ENCODE measurements at places on chromosomes 6 and 20.

GRCh38 chr6:154370545-154370944, 13.9 kb upstream of the IPCEF1 start:
- no peak for DNase-seq

- no peak for DNase-seq
Observed at GRCh38 chr6:133609415-133610226, 279.3 kb upstream of the TCF21 start.

DNA sequence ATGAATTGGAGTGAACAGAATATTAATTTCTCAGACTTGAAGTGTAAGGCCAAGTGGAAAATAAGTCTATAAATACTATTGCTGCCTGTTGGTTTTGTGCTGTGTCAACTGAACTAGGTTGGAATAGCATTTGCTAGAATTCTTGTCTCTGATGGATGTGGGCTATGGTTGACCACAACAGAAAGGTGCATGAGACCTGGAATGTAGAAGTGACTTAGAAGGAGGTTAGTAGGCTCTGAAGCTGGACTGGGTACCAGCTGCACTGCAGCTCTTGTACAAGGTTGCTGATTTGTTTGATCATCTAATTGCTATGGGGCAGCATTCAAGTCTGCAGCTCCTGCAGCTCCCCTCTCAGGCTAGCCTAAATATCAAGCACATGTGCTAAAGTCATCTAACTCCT, 479.0 kb upstream of the NRSN1 start:
- no peak for DNase-seq

GRCh38 chr20:1392443-1392692, 486 bp downstream of the FKBP1A start:
- DNase-seq: no peak

DNA sequence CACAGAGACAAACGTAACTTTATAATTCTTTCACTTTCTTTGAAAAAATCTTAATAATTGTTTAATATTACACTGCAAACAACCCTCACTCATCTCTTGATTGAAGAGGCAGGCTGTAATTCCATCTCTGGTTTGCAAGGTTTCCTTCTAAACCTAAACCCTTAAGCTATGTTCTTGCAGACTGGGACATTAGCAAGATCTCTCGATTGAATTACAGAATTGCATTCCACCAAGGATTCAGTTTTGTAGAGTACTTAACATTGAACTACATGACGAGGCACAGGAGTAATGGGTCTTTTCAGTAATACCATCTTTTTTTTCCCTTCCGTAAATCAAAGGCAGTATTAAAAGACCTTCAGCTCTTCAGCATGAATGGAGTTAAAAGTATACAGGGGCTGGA, 111.6 kb upstream of the EEF1E1 start:
- no peak for DNase-seq

DNA sequence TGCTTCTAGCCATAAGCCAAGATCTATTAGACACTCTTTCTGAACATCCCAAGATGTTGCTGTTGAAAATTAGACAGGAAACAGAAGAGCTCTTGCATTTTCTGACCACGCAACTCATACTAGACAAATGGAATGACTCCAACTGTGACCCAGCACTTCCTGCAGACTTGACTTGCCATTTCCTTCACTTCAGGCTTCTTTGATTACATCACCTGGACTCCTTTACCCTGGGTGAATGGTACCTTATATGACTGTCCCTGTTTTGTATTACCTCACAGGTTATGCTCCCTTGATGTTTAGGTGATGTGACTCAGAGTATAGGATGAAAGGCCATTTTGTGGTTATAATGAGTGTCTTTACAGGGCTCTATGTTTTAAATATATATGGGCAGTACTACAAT, 236.1 kb downstream of the BMP2 start:
- DNase-seq: no peak

DNA sequence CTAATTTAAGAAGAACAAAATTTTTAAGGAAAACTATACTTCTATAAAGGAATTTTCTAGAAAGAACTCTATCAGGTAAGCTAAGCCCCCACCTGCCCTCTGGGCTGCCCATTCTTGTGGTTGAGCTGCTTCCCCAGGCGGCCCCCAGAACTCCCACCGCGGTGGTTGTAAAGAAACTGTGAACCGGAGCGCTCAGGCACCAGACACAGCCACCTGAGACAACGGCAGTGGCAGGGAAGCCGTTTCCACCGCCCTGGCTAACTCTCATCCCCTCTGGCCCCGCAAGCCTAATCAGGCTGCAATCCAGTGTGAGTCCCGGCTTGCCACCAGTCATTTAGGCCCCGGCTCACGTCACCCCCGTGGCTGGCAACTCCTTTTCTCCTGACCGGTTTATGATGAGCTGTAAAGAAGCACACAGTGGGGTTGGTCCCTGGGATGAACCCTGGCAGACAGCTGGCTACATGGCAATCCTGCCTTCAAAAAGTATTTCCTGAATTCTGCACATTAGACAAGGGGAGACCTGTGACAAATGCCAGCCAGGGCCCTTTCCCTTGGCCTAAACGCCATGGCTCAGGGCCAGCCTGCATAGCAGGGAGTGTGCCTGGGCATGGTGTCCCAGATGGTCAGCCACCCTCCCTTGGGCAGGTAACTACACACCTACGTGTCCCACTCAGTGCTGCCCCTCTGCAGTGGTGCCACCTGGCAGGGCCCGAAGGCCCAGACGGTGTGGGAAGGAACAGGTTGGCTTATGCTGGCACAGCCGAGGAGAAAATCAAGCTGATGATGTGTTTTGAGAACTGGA, 63.8 kb upstream of the GPR31 start:
- no peak for DNase-seq

DNA sequence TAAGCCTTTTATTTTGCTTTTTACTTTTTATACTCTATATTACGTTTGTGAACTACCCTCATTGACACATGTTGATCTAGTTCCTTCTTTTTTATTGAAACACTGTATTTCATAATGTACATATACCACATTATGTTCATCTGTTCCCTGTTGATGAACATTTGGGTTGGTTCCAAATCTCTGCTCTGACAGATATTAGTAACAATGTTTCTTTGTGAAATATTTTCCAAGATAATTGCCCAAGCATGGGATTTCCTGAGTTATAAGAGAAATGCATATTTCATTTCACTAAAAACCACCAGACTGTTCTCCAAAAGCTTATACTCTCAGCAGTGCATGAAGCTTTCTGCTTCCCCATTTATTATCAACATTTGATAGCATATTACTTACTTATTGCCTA, 44.2 kb upstream of the TNFRSF21 start:
- DNase-seq: no peak

- DNase-seq: no peak
Observed at GRCh38 chr6:113385020-113385431, 472.1 kb upstream of the MARCKS start.

- no peak for DNase-seq
Observed at GRCh38 chr6:87357479-87358196, 13.0 kb downstream of the C6orf163 start.

Measured in kidney (tissue), 22 donors.